ENCODE measurements at places on chromosomes 4 and X. TPM values are rescaled to one million over a fixed set of nuclear protein-coding genes. Genes with fewer than 3 reads are reported as not detected.

- no peak overlapping the region for H3K4me3 ChIP-seq
- peaks cover 39% of the 10 kb centered on the region for H3K36me3 ChIP-seq
- H3K27ac ChIP-seq: no peak overlapping the region
Measured at GRCh38 chr4:85762529-85762871, 287.6 kb downstream of the ARHGAP24 start.

The ERCC6L gene
- total RNA-seq: 0.91 TPM

The RIBC1 gene
- total RNA-seq: 0.86 TPM

DNA sequence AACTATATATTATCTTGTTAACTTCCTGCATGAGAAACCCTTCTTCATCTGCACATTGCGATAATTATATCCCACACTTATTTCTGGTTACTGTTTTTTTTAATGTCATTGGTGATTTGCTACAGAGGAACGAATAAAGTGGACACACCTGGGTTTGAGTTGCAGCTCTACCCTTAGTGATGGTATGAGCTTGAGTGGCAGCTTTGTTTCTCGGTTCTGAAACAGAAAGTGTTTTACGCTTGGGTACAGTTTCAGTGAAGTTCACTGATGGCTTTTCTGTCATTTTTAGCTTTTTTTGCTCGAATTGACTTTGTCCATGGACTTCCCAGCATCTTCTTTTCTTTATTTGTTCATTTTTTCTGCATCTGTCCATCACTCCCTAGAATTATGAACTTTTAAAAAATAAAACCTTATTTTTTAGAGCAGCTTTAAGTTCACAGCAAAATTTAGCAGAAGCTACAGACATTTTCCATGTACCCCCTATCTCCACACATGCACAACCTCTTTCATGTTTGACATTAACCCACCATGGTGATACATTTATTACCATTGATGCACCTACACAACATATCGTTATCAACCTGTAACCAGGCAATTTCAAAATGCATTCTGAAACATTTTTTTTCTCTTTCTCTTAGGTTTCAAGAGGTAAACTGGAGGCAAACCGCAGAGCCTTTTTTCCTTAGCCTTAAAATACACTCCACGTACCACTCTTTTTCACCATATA, 1041.6 kb upstream of the PRKX start:
- DNase-seq: no peak
- H3K4me3 ChIP-seq: peak overlapping the region; percentile 3
- peaks cover 11% of the 10 kb centered on the region for H3K4me1 ChIP-seq
- H3K27me3 ChIP-seq: no peaks in the 10 kb centered on the region
- H3K27ac ChIP-seq: peak overlapping the region; percentile 69

Measured in activated B cell treated with CpG ODN at 0.5 μM for 24 hours (primary cell).